ENCODE measurements at places on chromosomes 4 and X.

- no peaks in the 10 kb centered on the region for H3K36me3 ChIP-seq
- no peak overlapping the region for H3K27ac ChIP-seq
- no peaks in the 10 kb centered on the region for H3K27me3 ChIP-seq
- no peak overlapping the region for H3K4me3 ChIP-seq
Observed at GRCh38 chr4:86587381-86588140, 6.6 kb upstream of the PTPN13 start.

DNA sequence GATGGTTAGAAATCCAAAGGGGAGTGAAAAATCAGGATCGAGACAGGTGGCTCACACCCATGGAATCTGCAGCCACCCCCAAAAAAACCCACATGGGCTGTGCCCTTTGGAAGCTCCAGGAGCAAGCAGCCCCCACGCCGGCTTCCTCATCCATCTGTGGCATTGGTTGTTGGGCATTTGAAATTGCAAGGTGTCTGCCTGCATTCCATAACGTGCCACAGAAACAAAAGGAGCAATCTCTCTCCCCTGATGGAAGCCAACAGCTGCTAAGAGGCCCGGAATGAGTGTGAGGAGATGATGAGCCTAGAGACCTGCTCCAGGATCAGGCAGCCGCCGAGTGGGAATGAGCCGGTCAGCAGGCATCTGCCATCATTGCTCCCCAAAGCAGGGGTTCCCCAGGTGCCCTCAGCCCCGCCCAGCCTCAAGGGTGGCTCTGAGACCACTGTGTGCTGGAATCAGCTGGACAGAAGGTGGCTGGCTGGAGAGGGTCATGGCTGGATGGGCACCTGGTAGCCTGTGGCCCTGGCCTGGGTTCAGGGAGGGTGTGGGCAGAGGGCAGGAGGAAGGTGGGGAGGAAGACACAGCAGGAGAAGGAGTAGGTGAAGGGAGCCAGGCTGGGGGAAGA lies 113.2 kb downstream of the CRLF2 start:
- H3K27ac ChIP-seq = no peak overlapping the region
- H3K27me3 ChIP-seq = peaks cover 18% of the 10 kb centered on the region
- no peaks in the 10 kb centered on the region for H3K36me3 ChIP-seq
- H3K4me1 ChIP-seq = peaks cover 8% of the 10 kb centered on the region

DNA sequence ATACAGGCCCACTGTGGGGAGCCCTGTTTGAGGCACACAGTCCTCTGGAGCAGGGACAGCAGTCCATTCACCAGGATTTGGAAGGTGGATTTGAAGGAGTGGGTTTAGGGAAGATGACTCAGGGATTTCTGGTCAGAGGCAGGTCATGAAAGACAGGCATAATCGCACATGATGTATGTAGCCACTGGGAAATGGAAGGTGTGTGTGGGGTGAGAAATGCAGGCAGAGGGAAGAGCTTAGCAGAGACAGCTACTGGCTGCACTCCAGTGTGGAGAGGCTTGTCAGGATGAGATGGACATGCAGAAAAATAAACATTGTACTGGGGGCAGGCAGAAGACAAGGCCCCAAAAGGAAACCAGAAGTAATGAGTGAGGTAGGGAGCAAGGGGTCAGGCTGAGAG lies 85.2 kb upstream of the STS start:
- DNase-seq = no peak
- H3K4me1 ChIP-seq = no peaks in the 10 kb centered on the region
- H3K27ac ChIP-seq = no peak overlapping the region
- H3K27me3 ChIP-seq = no peaks in the 10 kb centered on the region
- H3K36me3 ChIP-seq = no peaks in the 10 kb centered on the region

- peaks cover 2% of the 10 kb centered on the region for H3K27me3 ChIP-seq
- H3K4me1 ChIP-seq = no peaks in the 10 kb centered on the region
- H3K36me3 ChIP-seq = peaks cover 4% of the 10 kb centered on the region
- no peak overlapping the region for H3K4me3 ChIP-seq
- H3K27ac ChIP-seq = no peak overlapping the region
Observed at GRCh38 chrX:46400530-46401443, 144.4 kb downstream of the ZNF674 start.

All from glutamatergic neuron (in vitro differentiated cells).